Left ventricle myocardium inferior (tissue), 1 donor: ENCODE measurements at places on chromosomes 11 and 22. TPM values are rescaled to one million over a fixed set of nuclear protein-coding genes. Genes with fewer than 3 reads are reported as not detected.

- DNase-seq, result no peak
- no peak overlapping the region for H3K4me3 ChIP-seq
- no peak overlapping the region for H3K27ac ChIP-seq
- no peaks in the 10 kb centered on the region for H3K36me3 ChIP-seq
- no peaks in the 10 kb centered on the region for H3K27me3 ChIP-seq
- peaks cover 10% of the 10 kb centered on the region for H3K4me1 ChIP-seq
These were observed 49.4 kb upstream of the NAV2 start for GRCh38 chr11:19663206-19663605.

- peak overlapping the region; percentile 99 for H3K27ac ChIP-seq
- peak overlapping the region; percentile 56 for H3K4me3 ChIP-seq
- H3K27me3 ChIP-seq, result no peaks in the 10 kb centered on the region
- H3K36me3 ChIP-seq, result no peaks in the 10 kb centered on the region
- peak; percentile 80 for DNase-seq
These were observed 27.4 kb upstream of the MALAT1 start for GRCh38 chr11:65471447-65471891.

- no peaks in the 10 kb centered on the region for H3K36me3 ChIP-seq
- DNase-seq, result no peak
- H3K27me3 ChIP-seq, result peaks cover 21% of the 10 kb centered on the region
- H3K27ac ChIP-seq, result no peak overlapping the region
- H3K4me1 ChIP-seq, result peaks cover 13% of the 10 kb centered on the region
- H3K4me3 ChIP-seq, result no peak overlapping the region
These were observed 51.4 kb downstream of the PIWIL3 start for GRCh38 chr22:24723111-24723510.

- H3K36me3 ChIP-seq, result peaks cover 62% of the 10 kb centered on the region
- H3K27ac ChIP-seq, result no peak overlapping the region
- no peaks in the 10 kb centered on the region for H3K4me1 ChIP-seq
These were observed 47.8 kb downstream of the BTBD10 start for GRCh38 chr11:13415201-13415600.

DNA sequence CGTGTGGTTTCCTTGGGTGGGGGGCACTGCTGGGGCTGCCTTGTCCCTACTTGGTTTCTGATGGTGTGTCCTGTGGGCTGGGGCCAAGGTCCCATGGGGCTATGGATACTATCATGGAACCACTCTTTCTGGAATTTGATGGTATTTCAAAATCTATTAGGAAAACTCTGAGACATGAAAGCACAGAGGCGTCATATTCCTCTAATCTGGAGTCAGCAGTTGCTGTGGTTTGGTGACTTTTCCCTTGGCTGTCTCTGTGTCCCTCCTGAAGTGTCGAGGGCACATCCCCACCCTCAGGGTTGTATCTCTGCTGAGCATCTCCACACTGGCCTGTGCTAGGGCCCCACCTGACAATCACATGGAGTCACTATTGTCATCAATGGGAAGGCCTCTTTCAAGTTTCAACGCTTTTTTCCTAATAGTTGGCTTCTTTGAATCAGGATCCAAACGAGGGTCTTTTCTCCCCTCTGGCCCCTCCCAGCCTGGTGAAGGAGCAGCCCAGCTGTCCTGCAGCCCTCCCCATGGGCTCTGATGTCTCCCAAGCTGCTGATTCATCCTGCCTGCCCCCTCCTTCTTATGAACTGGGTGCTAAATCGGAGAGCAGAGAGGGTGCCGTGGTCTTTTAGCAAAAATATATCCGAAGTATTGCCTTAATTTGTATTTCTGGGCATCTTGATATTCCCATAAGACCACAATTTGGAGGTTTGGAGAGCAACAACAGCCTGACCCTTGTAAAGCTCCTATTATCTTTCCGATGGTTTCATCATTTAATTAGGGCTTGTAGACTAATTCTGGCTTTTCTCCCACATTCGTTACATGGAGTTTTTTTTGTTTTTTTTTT, 38.5 kb downstream of the MED15 start:
- H3K4me1 ChIP-seq, result peaks cover 51% of the 10 kb centered on the region
- no peak overlapping the region for H3K27ac ChIP-seq
- DNase-seq, result no peak
- no peaks in the 10 kb centered on the region for H3K27me3 ChIP-seq

DNA sequence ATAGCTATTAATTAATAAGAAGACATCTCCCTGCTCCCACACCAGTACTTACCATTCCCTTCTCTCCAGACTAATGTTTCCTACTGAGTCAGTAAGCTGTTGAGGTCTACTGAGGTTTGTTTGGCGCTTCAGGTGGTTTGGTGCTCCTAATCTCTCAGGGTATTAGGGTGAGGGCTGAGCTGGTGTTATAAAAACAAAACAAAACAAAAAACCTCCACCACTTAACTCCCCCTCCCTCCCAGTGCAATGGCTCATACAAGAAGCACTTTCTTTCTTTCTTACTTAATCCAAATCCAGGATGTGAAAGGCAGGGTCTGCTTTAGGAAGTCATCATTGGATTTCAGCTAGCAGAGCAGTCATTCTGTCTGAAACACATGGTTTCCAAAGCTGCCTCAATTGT, 15.3 kb downstream of the CSTPP1 start:
- no peak overlapping the region for H3K4me3 ChIP-seq
- H3K27me3 ChIP-seq, result no peaks in the 10 kb centered on the region
- no peaks in the 10 kb centered on the region for H3K36me3 ChIP-seq

- no peaks in the 10 kb centered on the region for H3K27me3 ChIP-seq
- no peak for DNase-seq
These were observed 16.6 kb upstream of the GNB1L start for GRCh38 chr22:19871023-19871844.

- no peak overlapping the region for H3K27ac ChIP-seq
- peaks cover 63% of the 10 kb centered on the region for H3K36me3 ChIP-seq
- peaks cover 28% of the 10 kb centered on the region for H3K4me1 ChIP-seq
- no peak overlapping the region for H3K4me3 ChIP-seq
- no peaks in the 10 kb centered on the region for H3K27me3 ChIP-seq
- DNase-seq, result no peak
These were observed 5.1 kb downstream of the TTC38 start for GRCh38 chr22:46272762-46273431.

- no peak overlapping the region for H3K27ac ChIP-seq
- peaks cover 14% of the 10 kb centered on the region for H3K4me1 ChIP-seq
- no peaks in the 10 kb centered on the region for H3K27me3 ChIP-seq
These were observed 24.6 kb downstream of the LRFN4 start for GRCh38 chr11:66881451-66881835.

DNA sequence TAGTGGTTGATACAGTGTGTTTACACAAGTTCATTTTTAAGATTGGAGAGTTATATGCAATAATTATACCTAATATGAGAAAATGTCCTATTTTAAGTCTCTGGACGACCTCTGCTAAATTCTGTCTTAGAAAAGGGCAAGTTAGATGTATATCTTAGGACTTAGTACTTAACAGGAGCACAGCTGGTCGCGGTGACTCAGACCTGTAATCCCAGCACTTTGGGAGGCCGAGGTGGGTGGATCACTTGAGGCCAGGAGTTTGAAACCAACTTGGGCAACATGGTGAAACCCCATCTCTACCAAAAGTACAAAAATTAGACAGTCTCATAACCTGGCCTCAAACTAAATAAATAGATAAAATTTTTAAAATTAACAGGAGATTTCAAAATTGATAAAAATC, 27.2 kb downstream of the BSX start:
- DNase-seq, result no peak
- peaks cover 6% of the 10 kb centered on the region for H3K36me3 ChIP-seq
- no peak overlapping the region for H3K4me3 ChIP-seq

DNA sequence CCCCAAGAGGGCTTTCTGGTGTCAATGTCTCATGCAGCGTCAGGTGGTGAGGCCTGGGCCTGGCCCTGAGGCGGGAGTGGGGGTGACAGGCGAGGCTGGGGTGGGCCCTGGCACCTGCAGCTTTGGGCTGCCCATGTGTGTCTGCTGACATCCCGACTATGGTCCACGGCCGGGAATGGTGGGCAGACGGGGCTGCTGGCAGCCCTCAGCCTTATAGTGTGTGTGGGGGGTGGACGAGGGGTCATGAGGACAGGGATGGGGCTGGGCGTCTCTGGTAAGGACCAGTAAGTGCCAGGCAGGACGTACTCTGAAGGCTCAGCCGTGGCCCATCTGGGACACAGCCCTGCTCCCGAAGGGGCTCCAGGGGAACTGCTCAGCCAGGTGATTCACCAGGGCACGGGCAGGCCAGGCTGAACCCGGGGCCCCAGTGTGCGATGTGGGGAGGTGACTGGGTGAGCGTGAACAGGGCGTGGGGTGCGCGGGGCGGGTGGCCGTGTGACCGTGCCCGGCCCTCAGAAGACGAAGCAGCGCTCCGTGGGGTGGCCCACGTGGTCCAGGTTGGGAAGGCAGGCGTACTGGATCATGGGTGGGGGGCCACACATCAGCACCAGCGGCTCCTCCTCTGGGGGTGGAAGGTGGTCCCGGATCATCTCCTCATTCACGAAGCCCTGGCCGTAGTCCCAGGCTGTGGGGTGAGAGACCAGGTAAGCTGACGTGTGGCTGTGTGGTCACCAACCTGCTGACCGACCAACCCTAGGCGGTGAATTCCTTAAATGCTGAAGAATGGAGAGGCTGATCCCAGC, 4.8 kb upstream of the POLDIP3 start:
- no peaks in the 10 kb centered on the region for H3K27me3 ChIP-seq
- DNase-seq, result no peak
- H3K4me1 ChIP-seq, result peaks cover 54% of the 10 kb centered on the region
- H3K4me3 ChIP-seq, result no peak overlapping the region

DNA sequence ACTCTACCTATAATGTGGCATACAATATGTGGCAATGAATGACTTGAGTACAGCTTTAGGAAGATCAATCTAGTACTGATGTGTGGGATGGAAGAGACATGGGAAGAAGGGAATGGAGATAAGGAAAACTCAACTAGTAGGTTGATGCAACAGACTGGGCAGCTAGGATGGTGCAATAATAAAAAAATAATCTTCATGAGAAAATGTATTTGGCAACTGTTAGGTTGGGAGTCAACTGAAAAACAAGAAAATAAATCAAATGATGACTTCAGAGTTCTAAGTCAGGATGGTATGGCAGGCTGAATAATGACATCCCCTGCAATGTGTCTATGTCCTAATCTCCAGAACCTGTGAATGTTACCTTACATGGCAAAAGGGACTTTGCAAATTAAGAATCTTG, 236.8 kb upstream of the PITPNB start:
- H3K27me3 ChIP-seq, result no peaks in the 10 kb centered on the region
- no peak overlapping the region for H3K27ac ChIP-seq
- H3K4me1 ChIP-seq, result no peaks in the 10 kb centered on the region
- no peaks in the 10 kb centered on the region for H3K36me3 ChIP-seq

- H3K4me3 ChIP-seq, result no peak overlapping the region
- H3K4me1 ChIP-seq, result no peaks in the 10 kb centered on the region
- H3K27me3 ChIP-seq, result no peaks in the 10 kb centered on the region
These were observed 571.1 kb downstream of the JRKL start for GRCh38 chr11:96960926-96961325.

GRCh38 chr11:71787098-71787823, 45.7 kb upstream of the DEFB108B start:
- H3K36me3 ChIP-seq, result no peaks in the 10 kb centered on the region
- H3K27me3 ChIP-seq, result no peaks in the 10 kb centered on the region
- H3K27ac ChIP-seq, result peak overlapping the region; percentile 88
- peak overlapping the region; percentile 83 for H3K4me3 ChIP-seq
- peak; percentile 96 for DNase-seq

GRCh38 chr22:46354176-46354992, 18.9 kb downstream of the TRMU start:
- no peak for DNase-seq
- peak overlapping the region; percentile 91 for H3K27ac ChIP-seq

GRCh38 chr11:1049071-1049405, 12.5 kb upstream of the MUC6 start:
- H3K36me3 ChIP-seq, result no peaks in the 10 kb centered on the region
- H3K4me1 ChIP-seq, result peaks cover 8% of the 10 kb centered on the region
- H3K27me3 ChIP-seq, result peaks cover 77% of the 10 kb centered on the region
- no peak overlapping the region for H3K27ac ChIP-seq

GRCh38 chr11:119891055-119891768, 162.2 kb upstream of the NECTIN1 start:
- H3K4me3 ChIP-seq, result no peak overlapping the region
- H3K27ac ChIP-seq, result peak overlapping the region; percentile 93
- peak; percentile 75 for DNase-seq

DNA sequence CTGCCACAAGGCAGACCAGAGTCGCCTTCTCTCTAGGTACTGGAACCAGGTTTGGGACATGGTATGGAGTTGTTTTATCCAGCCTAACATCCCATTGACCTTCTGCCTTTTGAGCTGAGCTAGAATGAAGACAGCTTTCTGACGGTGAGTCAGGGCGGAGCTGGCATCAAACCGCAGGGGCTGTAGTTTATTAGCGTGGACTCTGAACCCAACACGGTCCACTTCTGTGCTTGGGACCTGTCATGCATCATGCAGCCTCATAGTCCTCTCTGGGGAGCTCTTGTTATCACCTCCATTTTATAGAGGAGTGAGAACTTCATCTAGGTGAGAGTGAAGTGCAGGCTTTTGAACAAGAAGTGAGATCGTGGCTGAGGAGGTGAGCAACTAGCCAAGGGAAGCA, 8.3 kb downstream of the GAL3ST1 start:
- H3K4me1 ChIP-seq, result no peaks in the 10 kb centered on the region

GRCh38 chr11:69397732-69398131, 83.7 kb upstream of the LINC01488 start:
- H3K27me3 ChIP-seq, result peaks cover 2% of the 10 kb centered on the region
- no peak overlapping the region for H3K27ac ChIP-seq
- H3K36me3 ChIP-seq, result no peaks in the 10 kb centered on the region

DNA sequence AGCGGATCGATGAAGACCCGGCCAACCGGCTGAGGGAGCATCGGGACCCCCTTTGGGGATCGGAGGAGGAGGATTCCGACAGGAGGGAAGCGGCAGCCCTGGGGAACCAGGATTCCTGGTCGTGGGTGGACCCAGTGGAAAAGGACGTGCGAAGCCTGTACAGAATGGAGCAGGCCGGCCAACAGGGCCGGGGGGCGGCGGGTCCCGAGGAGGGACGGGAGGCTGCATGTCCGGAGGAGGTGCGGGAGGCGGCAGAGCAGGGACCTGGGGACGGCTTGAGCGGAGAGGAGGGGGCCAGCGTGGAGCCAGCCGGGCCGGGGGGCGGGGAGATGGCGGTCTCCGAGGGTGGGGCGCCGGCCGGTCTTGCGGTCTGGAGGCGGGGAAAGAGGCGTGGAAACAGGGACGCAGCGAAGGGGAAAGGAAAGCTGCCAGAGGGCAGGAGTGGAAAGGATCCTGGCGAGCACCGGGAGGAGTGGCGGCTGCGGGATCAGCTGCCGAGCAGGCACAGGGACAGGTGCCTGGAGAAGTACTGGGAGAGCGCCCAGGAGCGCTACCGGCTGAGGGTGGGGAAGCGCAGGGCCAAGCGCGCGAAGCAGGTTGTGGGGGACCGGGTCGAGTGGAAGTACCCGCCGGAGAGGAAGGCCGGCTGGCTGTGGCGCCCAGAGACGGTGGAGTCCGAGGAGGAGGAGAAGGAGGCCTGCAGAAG, at the start of gene ANO5:
Gene ANO5, plus strand, starts transcription at position 444 of the 706 bp plus-strand sequence. CDS start 408 bp downstream, outside the sequence.
- peaks cover 5% of the 10 kb centered on the region for H3K27me3 ChIP-seq
- DNase-seq, result peak; percentile 83
- no peaks in the 10 kb centered on the region for H3K36me3 ChIP-seq
- peaks cover 35% of the 10 kb centered on the region for H3K4me1 ChIP-seq

Gene RANBP1
- total RNA-seq, result 39.6 TPM

Gene POU2F3
- total RNA-seq, result not detected

Gene PMM1
- 18.4 TPM for total RNA-seq

Gene ACCS
- total RNA-seq, result 7.9 TPM

Gene ISX
- not detected for total RNA-seq

Gene APOL2
- total RNA-seq, result 69.6 TPM

Gene GRAMD4
- 77.6 TPM for total RNA-seq

Gene GAL3ST1
- total RNA-seq, result 0.16 TPM

Gene NLRP6
- total RNA-seq, result not detected

Gene MYOD1
- not detected for total RNA-seq

Gene PKP3
- total RNA-seq, result 0.52 TPM
